ENCODE measurements at places on chromosomes 16 and 17.

GRCh38 chr17:40596261-40596919 lies 31.1 kb upstream of the CCR7 start:
- DNase-seq: no peak

GRCh38 chr17:47851764-47852112 lies 775 bp upstream of the SP6 start:
- DNase-seq: no peak

- DNase-seq: no peak
Measured at GRCh38 chr17:63657786-63658185, 35.6 kb downstream of the MAP3K3 start.

- no peak for DNase-seq
Measured at GRCh38 chr17:30956764-30957374, 14.0 kb upstream of the RNF135 start.

DNA sequence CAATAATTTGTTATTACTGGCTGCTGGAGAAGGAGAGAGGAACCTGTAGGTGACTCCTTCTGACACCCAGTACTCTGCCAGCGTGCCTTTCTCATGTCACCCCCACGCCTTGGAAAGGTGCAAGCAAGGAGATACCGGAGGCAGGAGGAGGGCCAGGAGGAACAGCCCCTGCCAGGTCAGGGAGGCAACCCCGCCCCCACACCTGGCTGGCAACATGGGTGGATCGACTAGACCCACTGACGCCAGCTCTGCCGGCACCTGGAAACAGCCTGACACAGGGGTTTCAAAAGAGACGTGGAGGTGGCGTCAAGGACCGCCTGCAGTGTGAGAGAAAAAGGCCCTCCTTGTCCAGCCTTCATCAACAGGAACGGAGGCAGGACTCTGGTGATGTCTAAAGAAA lies 62.3 kb downstream of the CYB5B start:
- no peak for DNase-seq

DNA sequence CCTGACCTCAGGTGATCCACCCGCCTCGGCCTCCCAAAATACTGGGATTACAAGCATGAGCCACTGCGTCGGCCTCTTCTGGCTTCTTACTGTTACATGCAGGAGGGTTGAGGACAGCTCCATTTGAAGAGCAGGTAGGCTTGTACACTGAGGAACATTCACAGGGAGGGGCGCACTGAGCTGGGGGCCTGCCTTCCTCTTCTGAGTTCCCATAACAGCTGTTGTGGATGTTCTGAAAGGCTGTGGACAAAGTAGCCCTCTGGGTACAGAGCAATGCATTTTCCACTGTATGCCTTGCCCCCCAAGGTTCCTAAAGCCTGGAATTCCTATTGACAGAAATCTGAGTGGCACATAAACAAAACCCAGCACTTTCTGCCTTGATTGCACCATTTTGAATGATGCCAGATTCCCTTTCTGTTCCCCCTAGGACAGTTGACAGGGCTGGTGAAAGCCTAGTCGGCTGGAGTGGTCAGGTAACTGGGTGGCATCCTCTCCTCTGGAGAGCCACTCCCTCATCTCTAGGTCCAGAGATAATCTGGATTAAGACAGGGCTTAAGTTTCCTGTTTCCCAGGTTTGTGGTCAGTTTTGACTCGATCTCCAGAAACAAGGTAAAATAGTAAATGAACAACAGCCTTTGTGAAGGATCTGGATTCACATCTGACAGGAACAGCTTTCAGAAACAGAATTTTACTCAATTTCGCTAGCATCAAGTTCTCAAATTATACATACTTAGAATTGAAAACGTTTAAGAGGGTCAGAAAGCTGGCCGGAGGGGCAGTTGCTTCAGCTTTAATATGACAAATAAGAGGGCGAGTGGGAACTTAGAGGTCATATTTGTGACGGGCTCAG lies 1.3 kb upstream of the CDK5R1 start:
- no peak for DNase-seq

DNA sequence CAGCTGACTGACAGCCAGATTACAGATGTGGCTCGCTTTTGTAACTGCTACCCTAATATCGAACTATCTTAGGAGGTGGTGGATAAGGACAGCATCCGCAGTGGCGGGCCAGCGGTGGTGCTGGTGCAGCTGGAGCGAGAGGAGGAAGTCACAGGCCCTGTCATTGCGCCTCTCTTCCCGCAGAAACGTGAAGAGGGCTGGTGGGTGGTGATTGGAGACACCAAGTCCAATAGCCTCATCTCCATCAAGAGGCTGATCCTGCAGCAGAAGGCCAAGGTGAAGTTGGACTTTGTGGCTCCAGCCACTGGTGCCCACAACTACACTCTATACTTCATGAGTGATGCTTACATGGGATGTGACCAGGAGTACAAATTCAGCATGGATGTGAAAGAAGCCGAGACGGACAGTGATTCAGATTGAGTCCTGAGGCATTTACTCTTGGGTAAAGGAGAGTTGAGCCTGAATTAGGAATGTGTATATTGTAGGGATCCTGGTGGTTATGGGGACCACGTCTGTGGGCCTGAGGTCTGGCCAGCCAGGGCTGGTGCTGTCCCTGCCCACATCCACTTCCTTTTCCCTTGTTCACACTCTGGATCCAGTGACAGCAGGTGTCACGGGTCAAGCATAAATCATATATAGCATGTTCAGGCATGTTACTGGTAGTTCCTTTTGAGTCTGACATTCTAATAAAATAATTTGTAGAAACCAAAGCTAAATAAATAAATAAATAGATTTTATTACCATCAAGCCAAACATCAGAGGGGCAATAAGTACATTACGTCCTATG lies 89.0 kb upstream of the SMURF2 start:
- no peak for DNase-seq

GRCh38 chr17:74697515-74697914 lies 15.2 kb downstream of the CD300LF start:
- DNase-seq: no peak

GRCh38 chr16:57355898-57356414 lies 2.6 kb upstream of the CCL22 start:
- peak; percentile 40 for DNase-seq

DNA sequence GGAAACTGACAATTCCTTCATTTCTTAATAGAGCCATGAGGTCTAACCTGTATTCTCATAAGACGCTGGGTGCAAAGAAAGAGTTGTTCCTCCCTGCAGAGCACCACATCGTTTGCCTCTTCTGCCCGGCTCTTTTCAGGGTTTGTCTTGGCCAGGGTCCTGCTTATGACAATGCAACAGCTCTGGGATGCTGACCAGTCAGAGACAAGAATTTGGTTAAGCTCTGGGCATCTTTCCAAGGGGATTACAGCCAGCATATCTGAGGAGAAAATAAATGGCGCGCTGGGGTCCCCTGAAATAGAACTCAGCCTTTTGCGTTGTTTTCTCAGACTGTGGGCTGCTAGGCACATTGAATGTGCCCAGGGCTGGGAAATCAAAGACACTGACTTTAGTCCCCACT lies 128.6 kb downstream of the SHISA6 start:
- no peak for DNase-seq

DNA sequence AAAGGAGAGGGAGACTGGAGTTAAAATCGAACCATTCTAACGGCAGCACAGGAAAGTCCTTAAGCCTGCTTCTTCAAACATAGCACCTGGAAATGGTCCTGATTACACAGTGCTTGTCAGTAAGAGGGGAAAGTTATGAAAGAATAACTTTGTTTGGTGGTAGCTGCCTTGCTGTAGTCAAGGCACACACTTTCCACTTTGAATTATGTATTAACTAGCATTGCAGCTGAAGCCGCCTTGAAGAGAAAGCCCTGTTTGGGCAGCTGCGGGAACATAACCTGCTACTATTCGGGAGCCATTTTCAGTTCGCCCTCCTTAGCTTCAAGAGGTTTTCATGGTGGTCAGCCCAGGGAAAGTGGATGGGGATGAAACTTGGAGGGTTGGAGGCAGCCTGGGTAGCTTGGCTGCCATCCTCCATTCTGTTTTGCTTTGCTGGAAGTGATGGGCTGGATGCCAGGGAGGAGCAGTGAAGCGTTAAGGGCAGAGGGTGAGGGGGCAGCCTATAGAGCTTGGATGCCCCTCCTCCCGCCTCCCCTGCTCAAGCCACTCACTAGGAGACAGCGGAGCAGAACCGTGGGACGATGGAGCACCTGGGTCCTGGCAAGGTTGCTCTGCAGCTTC lies 5.3 kb upstream of the HAS3 start:
- no peak for DNase-seq

- peak; percentile 100 for DNase-seq
Measured at GRCh38 chr16:2905241-2905987, 6.3 kb upstream of the FLYWCH1 start.

All from coronary artery (tissue), 2 donors.